Stimulated activated CD4-positive, alpha-beta T cell treated with anti-CD3 and anti-CD28 coated beads, Interleukin-1b, Interleukin-23, amount 100 ng/mL, for 4 hours (primary cell): ENCODE measurements at places on chromosomes 7 and 10.

GRCh38 chr7:106818736-106819135 is 46.3 kb upstream of the PIK3CG start:
- no peak for DNase-seq

DNA sequence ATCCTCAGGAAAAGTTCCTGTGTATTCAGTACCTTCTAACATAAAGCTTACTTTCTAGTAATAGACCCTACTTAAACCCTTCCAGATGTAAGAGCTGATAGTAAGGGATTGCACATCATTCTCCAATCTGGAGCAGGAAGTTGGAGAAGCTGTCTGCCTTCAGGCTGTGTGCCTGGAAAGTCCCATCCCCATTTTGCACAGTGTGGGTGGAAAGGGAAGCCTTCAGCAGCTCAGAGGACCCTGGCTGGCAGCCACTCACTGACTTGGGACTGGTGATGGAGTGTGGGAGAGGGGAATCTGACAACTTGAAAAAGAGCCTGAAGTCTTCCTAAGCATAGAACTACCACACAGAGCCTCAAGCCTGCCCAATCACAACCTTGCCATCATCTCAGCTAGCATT is 164.1 kb upstream of the ADO start:
- DNase-seq = no peak

DNA sequence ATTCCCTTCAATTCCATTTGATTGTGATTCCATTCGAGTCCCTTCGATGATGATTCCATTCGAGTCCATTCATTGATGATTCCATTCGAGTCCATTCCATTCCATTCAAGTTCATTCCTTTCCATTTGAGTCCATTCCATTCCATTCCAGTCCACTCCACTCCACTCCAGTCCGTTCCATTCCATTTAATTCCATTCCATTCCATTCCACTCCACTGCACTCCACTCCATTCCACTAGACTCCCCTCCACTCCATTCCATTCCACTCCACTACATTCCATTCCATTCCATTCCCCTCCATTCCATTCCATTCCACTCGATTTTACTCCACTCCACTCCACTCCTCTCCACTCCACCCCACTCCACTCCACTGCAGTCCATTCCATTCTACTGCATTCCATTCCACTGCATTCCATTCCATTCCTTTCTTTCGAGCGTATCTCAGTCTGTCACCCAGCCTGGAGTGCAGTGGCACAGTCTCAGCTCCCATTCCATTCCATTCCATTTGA is 115.7 kb downstream of the ZNF92 start:
- DNase-seq = no peak

GRCh38 chr10:117775526-117775925 is 233.0 kb downstream of the EMX2 start:
- DNase-seq = no peak

GRCh38 chr7:84336303-84336702 is 141.7 kb upstream of the SEMA3A start:
- DNase-seq = no peak
